ENCODE measurements at places on chromosomes 7 and 10.

- DNase-seq, result no peak
Observed at GRCh38 chr10:86964847-86965190, 3.5 kb upstream of the ADIRF start.

GRCh38 chr7:43537765-43538403 is 45.0 kb upstream of the STK17A start:
- DNase-seq, result peak; percentile 94

DNA sequence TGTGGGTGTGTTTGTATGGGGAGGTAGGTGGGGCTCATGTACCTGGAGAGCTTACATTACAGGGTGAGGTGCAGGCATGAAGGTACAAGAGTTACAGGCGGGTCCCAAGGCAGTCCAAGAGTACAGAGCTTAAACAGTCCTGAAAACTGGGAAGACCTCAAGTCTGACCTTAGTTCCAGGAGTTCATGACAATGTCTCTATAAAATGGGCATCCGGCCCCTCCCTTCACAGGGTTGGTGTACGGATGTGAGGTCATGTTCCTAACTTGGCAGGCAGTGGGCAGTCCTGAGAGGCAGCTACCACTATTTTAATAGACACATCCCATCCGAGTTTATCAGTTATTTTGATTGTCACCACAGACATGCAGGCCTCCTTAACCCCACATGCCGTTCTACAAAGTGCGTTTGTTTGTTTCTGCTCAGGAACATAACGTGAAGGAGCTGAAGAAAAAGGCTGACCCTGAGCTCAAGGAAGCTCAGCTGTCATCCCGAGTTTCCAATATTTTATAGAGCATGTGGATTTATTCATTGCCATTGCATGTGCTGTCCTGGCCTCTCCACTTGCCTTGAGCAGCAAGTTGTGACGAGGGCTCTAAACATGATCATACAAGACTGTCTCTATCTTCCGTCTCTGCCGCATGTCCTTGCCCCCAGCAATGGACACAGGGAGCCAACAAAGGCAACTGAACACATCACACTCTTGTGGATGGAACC is 647.5 kb upstream of the IGFBP3 start:
- DNase-seq, result peak; percentile 45

- DNase-seq, result no peak
Observed at GRCh38 chr10:31036209-31036608, 4.5 kb upstream of the ZNF438 start.

GRCh38 chr7:72337390-72338167 is 74.6 kb downstream of the CALN1 start:
- DNase-seq, result no peak

DNA sequence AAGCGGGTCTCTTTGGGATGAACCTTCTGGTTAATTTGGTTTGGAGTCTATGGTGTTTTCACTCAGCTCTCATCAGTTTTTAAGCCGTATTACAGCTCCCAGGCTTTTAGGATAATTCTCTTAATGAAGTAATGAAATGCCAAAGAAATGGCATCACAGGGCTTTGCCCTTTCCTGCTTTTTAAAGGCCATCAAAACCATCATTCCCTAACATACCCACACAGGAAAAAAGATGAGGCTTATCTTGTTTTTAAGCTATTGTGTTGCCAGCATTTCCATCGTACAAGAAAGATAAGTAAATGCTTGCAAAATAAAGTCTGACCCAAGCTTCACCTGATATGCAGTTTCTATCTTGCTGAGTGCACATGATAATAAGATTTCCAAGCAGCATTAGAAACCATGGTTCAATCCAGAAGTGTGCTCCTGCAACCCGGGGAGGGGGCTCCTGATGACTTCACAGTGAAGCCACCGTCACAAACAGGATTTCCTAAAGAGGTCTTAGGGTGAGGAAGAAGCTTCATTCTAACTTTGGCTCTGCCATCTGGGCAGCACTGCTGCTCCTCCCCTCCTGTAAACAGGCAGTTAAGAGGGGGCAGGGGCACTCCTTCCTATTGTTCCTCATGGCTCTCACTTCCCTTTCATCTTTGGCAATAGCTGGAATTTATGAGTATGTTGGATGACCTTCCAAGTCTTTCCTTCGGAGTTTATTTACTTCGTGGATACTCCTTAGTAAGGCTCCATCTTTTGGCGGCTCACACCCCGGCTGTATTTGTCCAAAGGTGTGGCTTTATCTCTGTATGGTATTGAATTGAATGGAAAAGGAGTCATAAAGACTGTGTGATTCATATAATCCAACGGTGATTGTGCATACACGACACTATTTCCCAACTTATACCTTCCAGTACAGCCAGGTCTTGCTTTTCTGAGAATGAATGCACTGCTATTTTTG is 55.2 kb upstream of the FAM133B start:
- no peak for DNase-seq

DNA sequence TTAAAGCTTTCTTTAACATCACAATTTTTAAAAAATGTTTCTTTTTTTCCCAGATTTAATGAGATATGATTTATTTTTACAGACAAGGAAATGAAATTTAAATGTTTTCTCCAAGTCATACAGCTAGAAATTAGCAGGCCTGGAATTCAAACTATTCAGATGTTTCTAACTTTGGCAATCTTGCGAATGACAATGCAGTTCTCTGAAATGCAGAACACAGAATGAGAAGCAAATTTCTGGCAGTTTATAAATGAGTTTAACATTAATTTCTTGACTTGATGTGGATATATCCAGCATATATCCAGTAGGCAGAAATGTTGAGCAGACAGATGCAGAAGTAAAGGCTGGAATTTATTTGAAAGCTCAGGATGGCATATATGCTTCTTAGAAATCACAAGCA is 227.5 kb downstream of the THSD7A start:
- DNase-seq, result no peak

- no peak for DNase-seq
Observed at GRCh38 chr7:150940431-150941102, 37.6 kb downstream of the KCNH2 start.

GRCh38 chr10:99912041-99912440 is 97.7 kb downstream of the DNMBP start:
- no peak for DNase-seq

DNA sequence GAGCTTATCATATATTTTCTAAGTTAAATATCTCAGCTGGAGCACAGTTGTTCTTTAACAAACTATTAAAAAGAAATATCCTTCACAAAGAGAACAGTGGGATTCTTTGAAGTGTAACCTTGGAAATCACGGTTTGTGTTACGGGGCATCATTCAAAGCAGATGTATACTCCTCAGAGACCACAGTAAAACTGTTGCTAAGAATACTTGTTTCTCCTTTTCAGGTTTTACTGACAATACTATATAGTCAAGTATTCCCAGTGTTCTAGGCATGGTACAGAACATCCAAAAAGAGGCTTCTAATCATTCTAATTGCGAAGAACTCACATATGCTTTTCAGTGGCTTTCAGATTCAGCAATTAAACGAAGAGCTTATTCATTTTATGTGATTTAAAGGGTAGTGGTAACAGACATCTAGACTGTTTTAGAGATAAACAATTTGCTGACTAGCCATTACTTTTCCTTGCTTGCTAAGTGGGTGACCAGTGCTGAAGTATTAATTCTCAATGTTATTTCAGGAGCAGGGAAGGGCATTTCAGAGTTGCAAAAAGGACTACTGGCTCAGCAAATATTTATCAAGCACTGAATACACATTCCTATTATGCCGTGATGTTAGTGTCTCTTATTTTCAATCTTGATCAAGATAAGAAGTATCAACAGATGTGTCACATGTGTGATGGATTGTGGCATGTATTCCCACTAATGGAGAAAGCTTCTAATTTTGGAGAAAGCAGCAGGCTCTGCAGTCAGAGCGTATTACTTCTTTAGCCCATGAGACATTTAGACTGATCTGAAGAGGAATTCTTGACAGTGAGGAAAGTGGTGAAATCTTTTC is 236.8 kb downstream of the RNLS start:
- no peak for DNase-seq

DNA sequence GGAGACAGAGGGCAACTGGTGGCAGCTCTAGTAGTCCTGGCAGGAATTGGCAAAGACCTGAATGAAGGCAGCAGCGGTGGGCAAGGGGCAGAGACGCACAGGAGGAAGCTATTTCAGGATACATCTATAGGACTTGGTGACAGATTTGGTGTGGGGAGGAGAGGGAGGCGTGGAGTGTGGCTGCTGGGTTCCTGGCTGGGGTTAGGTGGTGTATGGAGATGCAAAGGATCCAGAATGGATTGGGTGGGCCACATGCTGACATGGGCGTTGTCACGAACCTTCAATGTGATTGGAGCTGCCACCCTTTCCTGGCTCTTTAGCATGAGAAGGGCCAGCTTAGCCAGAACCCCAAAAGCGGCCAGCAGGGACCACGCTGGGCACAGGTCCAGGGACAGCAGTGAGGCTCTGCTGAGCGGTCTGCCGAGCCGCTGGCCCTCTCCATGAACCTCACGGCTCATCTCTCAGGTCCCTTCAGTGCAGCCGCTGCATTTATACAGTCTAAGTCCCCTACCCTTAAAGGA is 10.2 kb upstream of the ADCY1 start:
- no peak for DNase-seq

- DNase-seq, result peak; percentile 95
Observed at GRCh38 chr10:122879339-122880273, at the start of gene FAM24B. Gene FAM24B (minus strand): TSS chr10:122879581. CDS start chr10:122850515, 29,066 bp downstream.

GRCh38 chr7:48887500-48887899 is 36.8 kb upstream of the CDC14C start:
- DNase-seq, result no peak

GRCh38 chr7:143877098-143877497 is 24.9 kb downstream of the TCAF1 start:
- no peak for DNase-seq

- DNase-seq, result no peak
Observed at GRCh38 chr7:149284343-149284742, 22.3 kb downstream of the ZNF783 start.

- DNase-seq, result peak; percentile 17
Observed at GRCh38 chr7:33087356-33087755, 21.8 kb downstream of the RP9 start.

DNA sequence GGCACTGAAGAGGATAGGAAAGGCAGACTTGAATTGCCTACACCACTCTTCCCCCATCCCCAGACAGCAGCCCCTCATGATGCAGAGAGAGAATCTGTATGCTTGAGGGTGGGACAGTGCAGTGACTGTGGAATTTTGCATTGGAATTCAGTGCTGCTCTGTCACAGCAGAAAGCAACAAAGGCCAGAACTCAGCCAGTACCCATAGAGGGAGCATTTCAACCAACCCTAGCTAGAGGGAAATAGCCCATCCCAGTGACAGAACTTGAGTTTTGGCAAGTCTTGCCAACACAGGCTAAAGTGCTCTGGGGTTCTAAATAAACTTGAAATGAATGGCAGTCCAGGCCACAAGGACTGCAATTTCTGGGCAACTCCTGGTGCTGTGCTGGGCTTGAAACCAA is 80.4 kb downstream of the TES start:
- no peak for DNase-seq

DNA sequence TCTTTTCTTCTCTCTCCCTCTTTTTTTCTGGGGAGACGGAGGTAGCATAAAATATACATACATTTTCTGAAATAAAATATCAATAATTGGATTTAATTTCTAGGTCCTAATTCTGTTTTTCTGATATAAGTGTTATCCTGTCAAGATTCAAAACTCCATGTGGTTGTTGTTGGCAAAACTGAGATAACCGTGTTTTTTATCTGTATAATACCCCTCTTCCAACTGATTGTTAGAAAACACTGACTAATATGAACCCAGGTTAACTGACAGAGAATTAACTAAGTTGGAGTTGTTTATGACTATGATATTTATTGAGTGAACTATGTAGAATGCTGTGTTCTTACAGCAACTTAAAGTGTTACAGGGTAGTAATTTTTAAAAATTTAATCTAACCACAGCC is 236.5 kb upstream of the KAT6B start:
- DNase-seq, result no peak

DNA sequence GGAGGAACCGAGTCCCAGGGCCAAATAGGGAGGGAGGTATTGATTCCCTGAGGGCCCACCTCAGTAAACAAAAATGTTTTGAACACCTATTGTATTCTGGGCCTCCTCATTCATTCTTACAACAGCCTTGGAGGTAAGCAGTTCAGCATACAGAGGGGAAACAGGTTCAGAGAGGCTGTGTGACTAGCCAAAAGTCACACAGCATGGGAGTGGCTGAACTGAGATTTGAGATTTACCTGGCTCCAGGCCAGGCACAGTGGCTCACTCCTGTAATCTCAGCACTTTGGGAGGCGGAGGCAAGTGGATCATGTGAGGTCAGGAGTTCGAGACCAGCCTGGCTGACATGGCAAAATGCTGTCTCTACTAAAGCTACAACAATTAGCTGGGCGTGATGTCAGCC is 107.2 kb downstream of the TMEM130 start:
- DNase-seq, result no peak

GRCh38 chr7:112462236-112462635 is 12.0 kb downstream of the IFRD1 start:
- DNase-seq, result peak; percentile 36

DNA sequence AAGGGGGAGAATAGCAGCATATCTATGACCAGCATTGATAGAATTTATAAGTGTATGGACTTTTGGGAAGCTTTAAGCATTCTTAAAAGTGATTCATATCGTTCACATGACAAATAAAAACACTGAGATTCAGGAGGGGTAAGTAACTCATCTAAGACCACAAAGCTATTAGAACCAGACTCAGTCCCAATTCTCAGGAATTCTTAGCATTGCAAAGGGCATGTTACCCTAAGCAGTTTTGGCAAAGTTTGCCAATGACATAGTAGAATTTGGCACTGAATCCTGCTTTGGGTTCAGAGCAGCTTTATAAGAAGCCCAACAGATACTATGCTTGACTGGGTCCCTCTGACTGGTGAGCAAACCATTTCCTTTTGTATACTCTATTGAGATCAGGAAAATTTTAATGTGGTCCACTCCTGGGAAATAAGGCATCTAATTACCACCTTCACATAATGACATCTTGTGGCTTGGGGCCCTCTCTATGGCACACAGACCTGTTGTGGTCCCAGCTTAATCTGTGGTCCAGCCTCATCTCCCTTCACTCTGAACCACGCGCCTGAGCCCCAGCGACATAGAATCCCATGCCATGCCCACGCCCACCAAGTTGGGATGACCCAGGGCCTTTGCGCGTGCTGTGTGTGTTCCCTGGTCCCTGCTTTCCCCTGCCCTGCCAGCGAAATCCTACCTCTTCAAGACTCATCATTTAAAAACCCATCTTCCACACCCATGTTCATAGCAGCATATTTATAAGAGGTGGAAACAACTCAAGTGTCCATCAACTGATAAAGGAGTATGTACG is 37.5 kb upstream of the DOCK1 start:
- peak; percentile 64 for DNase-seq

DNA sequence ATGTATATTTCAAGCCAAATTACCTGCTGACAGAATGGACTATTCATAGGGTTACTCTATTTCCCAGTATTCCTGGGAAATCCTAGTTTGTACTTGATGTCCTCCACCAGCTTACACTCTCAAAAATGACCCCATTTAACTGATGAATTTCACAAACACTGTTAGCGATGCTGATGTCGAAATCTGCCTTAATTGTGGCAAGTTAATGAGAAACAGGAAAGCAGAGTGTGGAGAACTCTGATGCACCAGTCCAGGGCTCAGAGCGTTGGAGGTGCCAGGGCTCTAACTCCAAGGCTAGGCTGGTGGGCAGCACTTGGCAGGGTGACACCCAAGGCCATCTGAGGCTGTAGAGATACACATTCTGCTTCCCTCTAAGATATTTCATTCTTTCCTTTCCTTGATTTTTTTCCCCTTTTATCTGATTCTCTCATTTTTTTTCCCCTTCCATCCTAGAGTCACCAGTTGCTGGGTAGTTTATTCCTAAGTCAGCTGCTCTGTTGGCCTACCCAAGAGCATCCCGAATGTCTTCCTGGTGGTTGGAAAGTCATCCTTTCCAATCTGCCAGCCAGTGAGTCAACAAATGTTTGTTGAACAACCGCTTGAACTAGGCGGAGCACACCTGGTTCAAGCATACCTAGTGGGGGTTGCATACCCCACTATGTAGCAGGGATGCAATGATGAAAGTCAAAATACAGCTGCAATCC is 525.0 kb upstream of the NRP1 start:
- DNase-seq, result no peak

Data from kidney glomerular epithelial cell (primary cell).